MV-4-11 (cell line): ENCODE measurements at places on chromosomes 7 and 10.

DNA sequence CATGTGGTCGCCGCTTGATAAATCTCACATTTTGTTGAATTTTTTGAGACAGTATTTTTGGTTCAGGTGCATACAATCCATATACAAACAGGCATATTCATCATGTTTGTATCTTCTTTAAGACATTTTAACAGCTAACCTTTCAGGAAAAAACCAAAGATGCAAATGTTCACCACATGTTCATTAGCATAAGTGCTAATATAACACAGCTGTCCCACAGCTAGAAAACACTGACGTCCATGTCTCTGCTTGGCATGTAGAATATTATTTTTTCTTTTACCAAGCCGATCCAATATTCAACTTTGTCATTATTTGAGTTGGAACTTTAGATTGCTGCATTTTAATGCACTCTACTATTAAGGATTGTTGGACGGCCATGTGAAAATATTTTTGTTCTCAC lies 31.2 kb downstream of the BMPER start:
- DNase-seq = no peak

DNA sequence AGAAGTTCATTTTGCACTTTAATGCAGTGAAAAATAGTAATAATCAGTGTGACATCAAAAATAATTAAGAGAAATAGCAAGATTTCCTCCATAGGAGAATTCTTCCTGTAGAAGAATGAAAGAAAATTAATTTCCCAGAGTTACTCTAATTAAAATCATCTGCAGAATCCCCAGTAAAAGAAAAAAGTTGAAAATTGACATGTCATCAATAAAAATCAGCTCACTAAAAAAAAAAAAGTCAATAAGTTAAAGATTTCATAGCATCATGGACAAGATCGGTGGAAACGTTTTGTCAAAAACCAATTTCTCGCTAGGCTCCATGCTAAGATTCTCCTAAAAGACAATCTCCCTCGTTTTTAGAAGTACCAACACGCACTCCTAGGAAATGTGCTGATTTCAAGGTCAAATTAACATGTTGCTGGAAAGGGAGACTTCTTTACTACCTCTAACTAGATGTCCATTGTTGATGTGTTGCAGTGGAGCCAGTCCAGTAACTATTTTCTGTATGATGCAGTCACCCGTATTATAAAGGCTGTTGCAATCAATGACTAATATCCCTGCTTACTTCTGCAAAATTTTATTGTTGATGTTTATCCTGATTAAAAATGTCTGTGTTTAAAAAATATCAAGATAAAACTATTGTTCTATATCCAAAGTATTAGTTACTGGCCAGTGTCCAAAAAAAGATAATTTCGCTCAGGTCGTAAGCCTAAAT lies 591.9 kb upstream of the MGMT start:
- DNase-seq = no peak

- DNase-seq = no peak
Measured at GRCh38 chr7:28587211-28587610, 174.9 kb downstream of the CREB5 start.

GRCh38 chr10:66940965-66941364 lies 15.1 kb downstream of the LRRTM3 start:
- DNase-seq = no peak

GRCh38 chr7:115838829-115839228 lies 191.7 kb downstream of the TFEC start:
- DNase-seq = no peak

GRCh38 chr10:112631501-112632400 lies 184.7 kb downstream of the VTI1A start:
- DNase-seq = no peak

DNA sequence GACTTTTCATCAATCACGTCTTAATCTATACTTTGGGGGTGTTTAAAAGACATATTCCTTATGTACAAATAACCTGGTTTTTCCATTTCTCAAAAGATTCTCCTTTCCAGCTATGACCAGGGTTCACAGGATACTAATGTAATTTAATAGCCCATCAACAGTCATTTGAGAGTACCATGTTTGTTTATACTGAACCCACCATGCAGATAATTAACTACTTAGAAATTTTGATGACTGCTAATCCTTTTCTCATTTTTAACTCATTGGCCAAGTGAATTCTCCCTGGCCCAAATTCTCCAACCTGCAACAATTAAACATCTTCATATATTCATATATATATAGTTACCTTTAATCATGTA lies 28.8 kb upstream of the KMT2E start:
- DNase-seq = no peak

DNA sequence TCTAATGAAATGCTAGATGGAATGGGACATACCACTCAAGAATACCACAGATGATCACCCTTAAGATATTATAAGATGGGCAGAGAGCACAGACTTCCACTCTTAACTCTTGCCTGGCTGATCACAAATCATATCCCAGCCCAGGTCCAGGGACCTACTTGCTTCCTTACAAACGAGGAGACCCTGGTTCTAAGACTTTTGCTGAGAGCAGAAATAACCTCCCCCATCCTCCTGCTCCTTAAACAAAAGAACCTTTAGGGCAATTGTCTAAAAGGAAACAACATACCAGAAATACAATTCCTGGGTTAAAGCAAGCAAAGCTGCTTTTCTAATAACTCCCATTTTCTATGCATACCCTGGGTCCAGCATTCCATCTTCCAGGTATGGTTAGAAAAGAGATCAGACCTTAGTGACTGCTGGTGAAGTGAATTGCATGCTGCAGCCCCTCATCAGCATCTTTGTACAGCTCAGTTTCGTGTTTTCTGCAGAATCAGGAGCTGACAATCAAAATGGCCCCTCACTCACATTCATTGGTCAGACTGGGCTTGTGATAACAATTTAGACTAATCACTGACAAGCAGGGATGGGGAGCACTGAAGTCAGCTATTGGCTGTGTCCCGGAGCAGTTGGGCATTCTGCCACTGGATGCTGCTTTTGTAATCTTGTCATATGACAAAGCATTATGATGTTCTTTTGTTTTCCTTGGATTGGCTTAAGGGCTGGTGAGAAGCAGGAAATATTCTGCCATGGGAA lies 14.6 kb downstream of the IFIT3 start:
- no peak for DNase-seq

DNA sequence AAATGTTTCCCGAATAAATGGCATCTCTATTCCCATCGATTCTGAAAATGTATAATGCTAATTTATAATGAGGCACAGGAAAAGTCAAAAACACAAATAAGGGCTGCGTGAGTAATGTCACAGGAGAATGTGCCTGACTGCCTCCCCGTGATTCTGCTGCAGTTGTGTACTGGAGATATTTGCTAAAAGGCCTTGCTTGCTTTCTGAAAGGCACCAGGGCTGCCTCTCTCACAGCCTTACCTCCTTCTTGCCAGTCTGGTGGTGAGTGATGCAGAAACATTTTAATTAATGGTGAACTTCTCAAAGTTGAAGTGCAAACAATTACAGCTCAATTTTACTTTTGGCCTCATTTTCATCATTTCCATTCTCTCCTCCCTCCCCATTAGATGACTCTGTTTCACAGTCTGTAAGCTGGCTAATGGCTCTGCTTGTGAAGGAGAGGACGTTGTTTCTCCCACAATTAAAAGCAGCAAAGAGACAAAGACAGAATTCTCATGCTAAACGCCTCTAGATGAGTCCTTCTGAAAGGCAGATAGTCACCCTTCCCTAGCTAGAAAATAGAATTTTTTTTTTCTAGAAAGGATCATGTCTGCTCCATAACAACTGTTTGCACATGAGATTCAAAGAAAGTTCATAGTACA lies 377.6 kb downstream of the MDFIC start:
- no peak for DNase-seq
